KG1 (cell line): ENCODE measurements at places on chromosomes 5 and 9.

GRCh38 chr9:76219560-76220151 is 174.6 kb downstream of the RFK start:
- DNase-seq, result no peak

DNA sequence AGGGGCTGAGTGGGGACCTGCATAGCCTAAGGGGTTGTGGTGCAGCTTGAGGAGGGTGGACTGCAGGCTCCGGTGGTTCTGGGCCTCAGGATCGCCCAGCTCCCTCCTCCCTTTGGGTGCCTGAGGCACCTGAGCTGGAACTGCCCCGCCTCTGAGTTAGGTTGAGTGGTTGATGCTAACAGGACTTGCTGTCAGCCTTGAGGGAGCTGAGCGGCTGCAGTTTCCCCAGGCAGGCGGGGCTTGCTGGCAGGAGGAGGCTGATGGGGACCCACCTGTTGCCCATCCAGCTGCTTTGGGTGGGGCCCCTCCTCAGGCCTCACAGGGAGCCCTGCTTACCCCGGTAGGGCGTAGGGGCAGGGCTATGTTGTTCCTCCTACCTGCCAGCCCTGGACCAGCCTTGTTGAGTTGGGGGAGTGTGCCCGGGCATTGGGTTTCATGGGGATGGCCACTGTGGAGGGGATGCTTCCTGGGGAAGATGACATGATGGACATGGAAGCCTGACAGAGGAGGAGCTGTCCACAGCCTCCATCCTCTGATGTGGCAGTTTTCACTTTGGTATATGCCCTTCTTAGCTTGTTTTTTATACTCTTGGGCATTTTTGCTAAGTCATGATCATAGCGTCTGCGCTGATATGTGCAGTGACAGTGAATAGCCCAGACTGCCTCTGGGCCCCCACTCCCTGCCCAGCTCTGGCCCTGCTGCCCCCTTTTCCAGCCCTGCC is 14.3 kb downstream of the WNK2 start:
- no peak for DNase-seq

- DNase-seq, result no peak
These were observed 136.3 kb downstream of the MED27 start for GRCh38 chr9:131943351-131943841.

GRCh38 chr5:58887721-58888409 is 305.0 kb downstream of the RAB3C start:
- DNase-seq, result no peak

DNA sequence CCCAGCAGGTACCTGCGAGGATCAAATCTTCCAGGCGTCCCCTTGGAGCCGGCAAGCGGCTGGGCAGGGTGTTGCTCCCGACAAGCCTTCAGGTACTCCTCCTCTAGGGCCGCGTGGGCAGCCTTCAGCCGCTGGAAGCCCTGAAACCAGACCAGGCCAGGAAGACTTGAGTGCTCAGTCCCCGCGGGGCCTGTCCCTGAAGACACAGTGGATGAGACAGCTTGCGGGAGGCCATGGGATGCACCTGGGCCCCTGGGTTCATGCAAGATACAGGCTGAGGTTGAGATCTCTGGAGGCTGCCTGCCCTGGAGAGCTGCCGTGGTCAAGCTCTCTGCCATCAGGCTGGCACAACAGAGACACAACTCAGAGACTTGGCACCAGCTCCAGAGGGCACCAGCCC is 25.4 kb downstream of the AKNA start:
- DNase-seq, result no peak

DNA sequence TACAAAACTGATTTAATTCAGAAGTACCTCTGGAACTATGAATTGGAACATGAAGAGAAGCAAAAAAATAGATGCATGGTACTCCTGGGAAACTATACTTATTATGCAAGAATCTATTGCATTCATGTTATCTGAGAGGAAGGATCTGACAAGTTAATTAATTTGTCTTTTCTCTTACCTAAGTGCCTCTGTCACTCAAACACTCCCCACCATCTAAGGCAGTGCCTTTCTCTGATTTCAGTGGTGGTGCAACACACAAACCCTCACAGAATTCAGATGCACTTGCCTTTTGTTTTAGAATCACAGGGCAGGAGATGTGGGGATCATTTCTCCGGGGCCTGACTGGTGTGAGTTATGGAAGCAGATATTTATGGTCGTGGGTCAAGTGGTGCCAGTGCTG is 52.5 kb upstream of the C9orf72 start:
- DNase-seq, result no peak

- DNase-seq, result no peak
These were observed 25.1 kb downstream of the PALM2AKAP2 start for GRCh38 chr9:109805050-109805449.

DNA sequence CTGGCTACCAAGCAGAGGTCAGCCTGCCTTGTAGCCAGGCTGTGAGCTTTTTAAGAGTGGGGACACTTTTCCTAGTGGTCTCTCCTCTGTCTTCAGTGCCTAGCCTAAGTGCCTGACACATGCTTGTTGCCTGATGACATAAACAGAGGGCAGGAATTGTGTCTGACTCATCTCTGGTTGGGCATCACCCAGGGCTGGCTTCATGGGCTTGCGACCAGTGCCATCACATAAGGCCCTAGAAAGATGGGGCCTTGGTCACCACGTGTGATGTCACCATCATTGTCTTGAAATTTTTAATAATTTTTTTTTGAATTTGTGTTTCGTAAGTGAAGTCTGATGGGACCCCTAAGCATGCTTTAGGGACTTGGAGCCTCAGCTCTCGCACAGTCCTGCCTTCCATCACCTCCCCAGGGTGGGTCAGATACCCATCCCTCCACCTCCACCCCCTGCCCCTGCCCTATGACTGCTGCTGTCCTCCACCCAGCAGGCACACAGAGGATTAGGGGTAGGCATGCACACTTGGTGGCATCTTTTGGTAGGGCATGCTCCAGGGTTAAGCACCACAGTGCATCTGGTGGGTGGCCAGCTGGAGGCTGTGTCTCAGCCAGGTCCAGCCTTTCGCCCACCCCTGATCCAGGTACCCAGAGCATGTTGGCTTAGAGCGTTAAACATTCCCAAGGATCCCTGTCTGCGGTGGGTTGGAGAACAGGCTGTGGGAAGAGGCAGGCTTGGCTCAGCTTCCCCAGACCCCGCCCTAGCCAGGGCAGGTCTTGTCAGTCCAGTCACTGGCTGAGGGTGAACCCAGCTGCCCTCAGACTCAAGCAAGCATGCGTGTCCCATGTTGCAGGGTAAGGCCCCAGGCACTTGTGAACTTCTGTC is 80.1 kb upstream of the SH3PXD2B start:
- no peak for DNase-seq

DNA sequence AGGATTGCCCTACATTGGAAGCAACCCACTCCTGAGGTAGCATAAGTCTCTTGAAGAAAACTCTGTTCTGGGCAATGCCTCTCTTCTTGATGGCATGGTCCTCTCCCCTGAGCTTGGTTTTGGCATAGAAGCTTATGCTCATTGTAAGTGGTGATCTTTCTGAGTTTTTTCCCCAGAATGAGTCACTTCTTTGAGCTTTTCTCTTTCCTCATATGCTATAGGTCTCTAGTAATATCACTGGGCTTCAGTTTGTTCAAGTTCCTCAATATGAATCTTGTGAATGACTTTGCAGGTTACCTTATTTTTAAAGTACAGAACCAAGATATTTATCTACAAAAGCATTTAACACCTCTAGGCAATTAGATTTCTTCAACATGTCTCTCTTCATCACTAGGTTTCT is 76.5 kb upstream of the ATG10 start:
- peak; percentile 45 for DNase-seq

DNA sequence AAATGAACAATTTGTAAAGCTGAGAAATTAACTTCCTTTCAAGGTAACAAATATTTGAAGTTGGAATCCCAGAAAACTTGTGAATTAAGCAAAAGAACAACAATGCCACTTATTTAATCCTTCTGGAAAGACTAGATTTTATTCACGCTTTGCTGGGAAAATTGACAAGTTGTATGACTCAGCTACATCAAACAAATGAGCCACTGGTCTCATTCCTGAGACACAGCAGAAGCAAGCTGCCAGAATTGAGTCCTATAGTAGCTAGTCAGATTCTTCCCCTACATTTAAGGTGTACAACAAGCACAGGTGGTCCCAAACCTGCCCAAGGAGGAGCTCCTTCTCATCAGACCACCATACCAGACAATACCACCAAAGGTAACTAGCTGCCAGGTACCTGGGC is 280.7 kb downstream of the SPOCK1 start:
- no peak for DNase-seq

DNA sequence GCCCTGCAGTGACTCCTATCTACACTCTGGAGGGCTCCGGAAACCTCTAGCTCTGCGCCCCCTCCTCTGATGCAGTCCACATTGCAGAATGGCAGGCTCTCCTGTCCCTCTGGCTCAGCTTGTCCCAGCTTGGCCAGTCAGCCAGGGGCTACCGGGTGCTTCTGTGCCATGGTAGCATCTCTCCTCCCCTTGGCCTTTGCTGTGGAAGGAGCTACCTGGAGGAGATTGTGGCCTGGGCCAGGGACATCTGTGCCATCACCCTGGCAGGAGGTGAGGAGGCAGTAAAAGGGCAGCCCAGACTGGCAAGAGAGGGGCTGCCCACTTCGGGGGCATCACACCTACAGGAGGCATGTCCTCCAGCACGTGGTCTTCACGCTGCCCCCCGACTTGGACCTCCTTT is 38.1 kb upstream of the FCN1 start:
- no peak for DNase-seq
